Peyer's patch (tissue), 4 donors: ENCODE measurements at places on chromosomes 13 and 19. TPM values are rescaled to one million over a fixed set of nuclear protein-coding genes. Genes with fewer than 3 reads are reported as not detected.

DNA sequence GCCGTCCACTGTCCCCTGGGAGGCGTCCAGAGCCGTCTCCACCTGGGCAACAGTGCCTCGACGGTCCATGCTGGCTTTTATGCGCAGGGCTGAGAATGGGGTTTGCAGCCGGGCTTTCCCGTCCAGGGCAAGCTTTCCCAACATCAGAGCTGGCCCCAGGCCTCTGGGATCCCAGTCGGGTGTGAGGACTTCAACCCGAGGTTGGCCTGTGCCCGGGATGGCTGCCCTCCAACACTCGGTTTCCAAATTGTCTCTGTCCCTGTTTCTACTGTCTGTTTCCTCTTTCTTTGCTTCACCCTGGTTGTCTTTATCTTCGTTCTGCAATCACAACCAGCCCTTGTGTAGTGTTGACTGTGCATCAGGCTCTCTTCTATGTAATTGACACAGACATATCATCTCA is at the start of gene IFNL4:
Gene IFNL4, minus strand, starts transcription at position 51 of the 400 bp plus-strand sequence.
- no peaks in the 10 kb centered on the region for H3K36me3 ChIP-seq
- H3K4me1 ChIP-seq, result no peaks in the 10 kb centered on the region
- DNase-seq, result no peak

UPF1 gene
- 136 TPM for total RNA-seq

BST2 gene
- total RNA-seq, result 18.9 TPM

- H3K27me3 ChIP-seq, result no peaks in the 10 kb centered on the region
- no peaks in the 10 kb centered on the region for H3K36me3 ChIP-seq
- no peak for DNase-seq
- no peaks in the 10 kb centered on the region for H3K4me1 ChIP-seq
These were observed 460.0 kb downstream of the RFC3 start for GRCh38 chr13:34277936-34278335.

DNA sequence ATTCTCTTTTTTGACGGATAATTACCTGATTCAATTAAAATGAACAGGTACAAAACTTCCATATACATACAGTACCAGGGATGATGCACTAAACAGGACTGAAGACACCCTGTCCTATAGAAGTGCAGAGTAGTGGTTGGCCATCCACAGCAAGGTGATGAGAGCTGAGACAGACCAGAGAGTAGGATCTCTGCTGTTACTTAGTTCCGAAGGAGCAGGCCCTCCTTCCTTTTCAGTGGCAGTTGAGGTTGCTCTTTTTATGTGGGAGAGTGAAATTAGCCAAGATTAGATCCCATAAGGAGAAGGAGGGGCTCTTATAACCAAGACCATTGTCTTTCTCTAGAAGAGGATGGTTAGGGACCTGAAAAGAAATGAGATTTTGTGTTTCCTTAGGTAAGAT is 4.0 kb downstream of the PDS5B start:
- DNase-seq, result no peak
- H3K4me1 ChIP-seq, result peaks cover 11% of the 10 kb centered on the region
- H3K4me3 ChIP-seq, result no peak overlapping the region
- H3K36me3 ChIP-seq, result no peaks in the 10 kb centered on the region
- H3K27me3 ChIP-seq, result no peaks in the 10 kb centered on the region

- H3K36me3 ChIP-seq, result peaks cover 69% of the 10 kb centered on the region
- peak overlapping the region; percentile 63 for H3K27ac ChIP-seq
- peak; percentile 75 for DNase-seq
- H3K4me1 ChIP-seq, result peaks cover 3% of the 10 kb centered on the region
These were observed 11.8 kb upstream of the SHD start for GRCh38 chr19:4267101-4267900.

DNA sequence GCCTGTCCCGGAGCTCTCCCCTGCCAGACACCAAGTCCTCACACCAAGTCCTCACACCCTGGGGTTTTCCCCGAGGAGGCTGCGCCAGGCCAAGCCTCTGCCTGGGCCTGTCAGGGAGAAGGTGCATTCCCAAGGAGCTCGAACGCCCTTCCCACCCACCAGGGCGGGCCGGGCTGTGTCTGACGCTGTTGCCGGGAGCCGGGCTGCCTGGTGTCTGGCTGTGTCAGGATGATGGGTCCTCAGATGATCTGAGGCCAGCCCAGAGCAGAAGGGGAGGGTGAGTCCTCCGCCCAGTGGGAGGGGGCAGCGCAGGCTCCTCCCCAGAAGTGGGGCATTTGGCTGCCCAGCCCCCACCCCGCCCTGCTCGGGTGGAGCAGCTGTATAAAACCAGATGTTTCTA is 2.3 kb upstream of the HAS1 start:
- no peak for DNase-seq
- no peak overlapping the region for H3K27ac ChIP-seq
- no peaks in the 10 kb centered on the region for H3K4me1 ChIP-seq
- no peaks in the 10 kb centered on the region for H3K27me3 ChIP-seq

RNF113B gene
- total RNA-seq, result not detected

DNA sequence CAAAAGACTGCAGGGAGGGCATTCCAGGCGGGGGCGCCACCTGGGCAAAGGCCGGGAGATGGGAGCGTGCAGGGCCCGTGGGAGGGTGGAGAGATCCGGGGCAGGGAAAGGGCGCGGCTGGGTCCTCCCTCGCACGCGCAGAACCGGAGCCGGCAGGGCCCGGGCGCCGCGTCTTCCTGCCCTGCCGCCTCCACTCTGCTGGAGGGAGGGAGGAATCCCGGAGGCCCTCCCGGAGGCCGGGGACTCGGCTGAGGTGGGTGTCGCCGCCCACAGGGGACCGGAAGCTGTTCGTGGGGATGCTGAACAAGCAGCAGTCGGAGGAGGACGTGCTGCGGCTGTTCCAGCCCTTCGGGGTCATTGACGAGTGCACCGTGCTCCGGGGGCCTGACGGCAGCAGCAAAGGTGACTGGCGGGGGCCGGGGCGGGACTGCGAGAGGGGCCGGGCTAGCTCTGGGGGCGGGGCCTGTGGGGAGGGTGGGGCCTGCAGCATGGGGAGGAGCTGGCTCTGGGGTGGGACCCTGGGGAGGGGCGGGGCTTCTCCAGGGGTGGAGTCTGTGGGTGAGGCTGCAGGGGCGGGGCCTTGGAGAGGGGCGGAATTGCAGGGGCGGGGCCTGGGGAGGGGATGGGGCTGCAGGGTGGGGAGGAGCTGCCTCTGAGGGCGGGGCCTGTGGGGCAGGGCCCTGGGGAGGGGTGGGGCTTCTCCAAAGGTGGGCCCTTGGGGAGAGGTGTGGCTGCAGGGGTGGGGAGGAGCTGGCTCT is 51.3 kb downstream of the CELF5 start:
- H3K27me3 ChIP-seq, result no peaks in the 10 kb centered on the region
- H3K36me3 ChIP-seq, result no peaks in the 10 kb centered on the region
- peak overlapping the region; percentile 67 for H3K27ac ChIP-seq
- no peaks in the 10 kb centered on the region for H3K4me1 ChIP-seq
- DNase-seq, result peak; percentile 88
- peak overlapping the region; percentile 48 for H3K4me3 ChIP-seq

DNA sequence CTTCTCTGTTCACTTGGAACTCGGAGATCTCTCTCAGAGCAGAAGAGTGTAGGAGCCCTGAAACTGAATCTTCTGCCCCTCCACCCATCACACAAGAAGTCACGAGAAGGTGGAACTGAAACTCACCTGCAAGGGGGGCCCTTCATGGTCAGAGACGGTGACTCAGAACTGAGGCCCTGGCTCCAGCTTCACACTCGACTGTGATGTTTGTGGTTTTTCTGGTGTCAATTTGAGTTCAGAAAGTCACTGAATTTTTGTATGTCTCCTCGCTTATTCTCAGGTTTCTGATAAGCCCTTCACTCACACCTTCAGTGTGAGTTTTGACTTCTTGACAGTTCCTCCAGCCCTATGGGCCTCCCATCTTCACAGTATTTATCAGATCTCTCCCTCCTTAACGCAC is 23.1 kb downstream of the SIGLEC5 start:
- no peaks in the 10 kb centered on the region for H3K4me1 ChIP-seq
- H3K36me3 ChIP-seq, result no peaks in the 10 kb centered on the region
- H3K4me3 ChIP-seq, result no peak overlapping the region
- H3K27me3 ChIP-seq, result no peaks in the 10 kb centered on the region
- H3K27ac ChIP-seq, result no peak overlapping the region
- DNase-seq, result peak; percentile 88

ATP12A gene
- not detected for total RNA-seq

GRCh38 chr13:26022538-26023292 is 29.1 kb downstream of the SHISA2 start:
- no peaks in the 10 kb centered on the region for H3K36me3 ChIP-seq
- DNase-seq, result no peak
- H3K4me3 ChIP-seq, result no peak overlapping the region
- H3K27me3 ChIP-seq, result no peaks in the 10 kb centered on the region
- H3K4me1 ChIP-seq, result no peaks in the 10 kb centered on the region

DNA sequence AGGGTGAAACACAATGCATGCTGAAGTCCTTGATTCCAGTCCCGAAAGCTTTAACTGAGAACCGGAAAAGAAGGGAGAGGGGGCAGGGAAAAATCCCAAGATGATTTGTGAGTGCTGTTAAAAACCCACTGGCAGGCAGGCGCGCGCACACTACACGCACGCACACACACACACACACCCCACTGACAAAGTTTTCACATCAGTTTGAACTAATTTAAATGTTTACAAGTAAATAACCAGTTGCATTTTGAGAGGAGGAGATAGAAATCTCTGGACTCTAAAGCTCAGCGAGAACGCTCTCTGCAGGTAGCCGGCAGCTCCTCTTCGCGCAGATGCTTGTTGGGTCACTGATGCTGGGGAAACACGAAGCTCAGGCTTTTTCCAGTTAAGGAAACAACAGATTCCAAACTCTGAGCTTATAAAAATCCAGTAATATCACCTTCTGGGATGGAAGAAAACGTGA is 818 bp upstream of the SLITRK1 start:
- H3K27me3 ChIP-seq, result no peaks in the 10 kb centered on the region
- H3K27ac ChIP-seq, result no peak overlapping the region
- no peaks in the 10 kb centered on the region for H3K36me3 ChIP-seq

SIGLEC6 gene
- not detected for total RNA-seq

- no peak for DNase-seq
- H3K4me1 ChIP-seq, result no peaks in the 10 kb centered on the region
- no peak overlapping the region for H3K27ac ChIP-seq
- H3K4me3 ChIP-seq, result no peak overlapping the region
These were observed 9.1 kb downstream of the ZNF100 start for GRCh38 chr19:21758296-21758695.

CDC42EP5 gene
- total RNA-seq, result 133 TPM

PRSS57 gene
- not detected for total RNA-seq

GRCh38 chr13:112114391-112114790 is 47.4 kb downstream of the SOX1 start:
- no peak overlapping the region for H3K27ac ChIP-seq
- no peak overlapping the region for H3K4me3 ChIP-seq
- no peaks in the 10 kb centered on the region for H3K27me3 ChIP-seq
- H3K36me3 ChIP-seq, result no peaks in the 10 kb centered on the region
- peak; percentile 46 for DNase-seq

- no peaks in the 10 kb centered on the region for H3K36me3 ChIP-seq
- H3K27me3 ChIP-seq, result no peaks in the 10 kb centered on the region
- DNase-seq, result no peak
- peaks cover 12% of the 10 kb centered on the region for H3K4me1 ChIP-seq
- H3K4me3 ChIP-seq, result no peak overlapping the region
These were observed 56.9 kb upstream of the KCTD4 start for GRCh38 chr13:45257638-45258333.

ZFR2 gene
- total RNA-seq, result not detected

CXCL17 gene
- total RNA-seq, result not detected

ZNF560 gene
- total RNA-seq, result not detected

GRCh38 chr19:42313840-42314755 is 989 bp downstream of the TMEM145 start:
- H3K27me3 ChIP-seq, result peaks cover 3% of the 10 kb centered on the region
- no peak for DNase-seq
- H3K36me3 ChIP-seq, result no peaks in the 10 kb centered on the region
- H3K4me3 ChIP-seq, result peak overlapping the region; percentile 59
- no peak overlapping the region for H3K27ac ChIP-seq

DNA sequence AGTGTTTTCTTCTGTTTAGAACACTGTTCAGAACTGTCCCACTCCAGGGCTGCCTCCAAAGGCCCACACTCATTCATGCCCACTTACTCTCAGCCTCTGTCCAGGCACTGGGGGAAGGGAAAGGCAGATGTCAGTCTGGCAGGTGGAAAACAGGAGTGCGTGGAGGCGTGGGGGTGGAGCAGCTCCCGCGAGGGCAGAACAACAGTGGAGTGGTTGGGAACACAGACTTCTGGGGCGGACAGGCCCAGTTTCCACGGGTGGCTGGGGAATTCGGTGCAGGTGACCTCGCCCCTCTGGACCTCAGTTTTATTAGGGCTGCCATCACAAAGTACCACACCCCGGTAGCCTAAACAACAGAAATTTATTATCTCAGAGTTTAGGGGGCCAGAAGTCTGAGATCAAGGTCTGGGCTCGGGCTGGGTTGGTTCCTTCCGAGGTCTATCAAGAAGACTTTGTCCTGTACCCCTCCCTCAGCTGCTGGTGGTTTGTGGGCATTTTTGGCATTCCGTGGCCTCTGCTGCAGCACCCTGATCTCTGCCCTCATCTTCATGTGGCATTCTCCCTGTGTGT is 59.7 kb downstream of the SIPA1L3 start:
- H3K36me3 ChIP-seq, result no peaks in the 10 kb centered on the region
- no peak overlapping the region for H3K4me3 ChIP-seq
- no peaks in the 10 kb centered on the region for H3K27me3 ChIP-seq
- H3K4me1 ChIP-seq, result no peaks in the 10 kb centered on the region
- no peak overlapping the region for H3K27ac ChIP-seq

SPACA4 gene
- not detected for total RNA-seq

GRCh38 chr13:94216476-94216875 is 263.0 kb downstream of the DCT start:
- no peaks in the 10 kb centered on the region for H3K4me1 ChIP-seq
- no peak for DNase-seq
- H3K27me3 ChIP-seq, result no peaks in the 10 kb centered on the region
- H3K4me3 ChIP-seq, result no peak overlapping the region

GRCh38 chr19:789701-790060 is 7.6 kb upstream of the PTBP1 start:
- no peaks in the 10 kb centered on the region for H3K27me3 ChIP-seq
- DNase-seq, result no peak
- no peaks in the 10 kb centered on the region for H3K36me3 ChIP-seq
- H3K27ac ChIP-seq, result no peak overlapping the region

DUS3L gene
- 81.6 TPM for total RNA-seq

- no peak overlapping the region for H3K27ac ChIP-seq
- no peaks in the 10 kb centered on the region for H3K4me1 ChIP-seq
- H3K27me3 ChIP-seq, result no peaks in the 10 kb centered on the region
- no peaks in the 10 kb centered on the region for H3K36me3 ChIP-seq
These were observed 1132.5 kb upstream of the SPRY2 start for GRCh38 chr13:81473366-81473899.

RINL gene
- total RNA-seq, result 4.6 TPM

- H3K36me3 ChIP-seq, result no peaks in the 10 kb centered on the region
- no peaks in the 10 kb centered on the region for H3K4me1 ChIP-seq
- H3K27me3 ChIP-seq, result no peaks in the 10 kb centered on the region
- H3K4me3 ChIP-seq, result no peak overlapping the region
- DNase-seq, result no peak
- H3K27ac ChIP-seq, result no peak overlapping the region
These were observed 250.0 kb downstream of the DNAJC15 start for GRCh38 chr13:43273362-43273761.
